ENCODE measurements at places on chromosomes 6 and 20.

- no peak for DNase-seq
These were observed at the start of gene SLC24A3 for GRCh38 chr20:19212469-19212815. Gene SLC24A3, plus strand, starts transcription at chr20:19212642.

- no peak for DNase-seq
These were observed 1.1 kb downstream of the DLK2 start for GRCh38 chr6:43454290-43454695.

DNA sequence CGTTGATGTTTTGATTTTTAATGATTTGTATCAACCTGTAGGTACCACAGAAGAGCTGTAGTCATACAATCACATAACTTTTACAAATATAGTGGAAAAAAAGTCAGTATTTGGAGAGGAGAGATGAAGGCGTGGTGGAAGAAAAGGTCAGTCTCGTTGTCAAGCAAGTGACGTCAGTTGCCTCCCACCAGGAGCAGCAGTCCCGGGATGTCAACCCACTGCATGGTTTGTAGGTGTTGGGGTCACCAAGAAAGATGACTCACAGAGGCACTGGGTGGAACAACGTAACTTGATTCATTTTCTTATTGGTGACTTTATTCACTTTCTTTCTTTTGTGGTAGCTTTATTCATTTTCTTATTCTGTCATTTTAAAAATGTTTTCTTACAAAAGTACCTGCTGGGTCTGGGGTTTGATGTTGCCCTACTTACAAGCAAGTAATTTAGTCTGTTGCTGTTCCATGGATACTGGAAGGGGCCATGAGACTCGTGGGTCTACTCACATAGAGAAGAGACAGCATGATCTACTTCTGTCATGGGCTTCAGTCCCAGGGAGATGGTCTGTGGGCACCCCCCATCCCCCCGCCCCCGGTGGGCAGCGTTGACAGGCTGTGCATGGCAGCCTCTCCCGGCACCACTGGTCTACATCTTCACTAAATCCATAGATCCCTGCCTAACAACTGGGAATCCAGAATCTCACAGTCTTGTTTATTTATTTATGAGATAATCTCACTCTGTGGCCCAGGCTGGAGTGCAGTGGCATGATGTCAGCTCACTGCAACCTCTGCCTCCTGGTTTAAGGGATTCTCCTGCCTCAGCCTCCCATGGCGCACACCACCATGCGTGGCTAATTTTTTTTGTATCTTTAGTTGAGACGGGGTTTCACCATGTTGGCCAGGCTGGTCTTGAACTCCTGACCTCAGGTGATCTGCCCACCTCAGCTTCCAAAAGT lies 36.4 kb upstream of the SYNJ2 start:
- DNase-seq: no peak

DNA sequence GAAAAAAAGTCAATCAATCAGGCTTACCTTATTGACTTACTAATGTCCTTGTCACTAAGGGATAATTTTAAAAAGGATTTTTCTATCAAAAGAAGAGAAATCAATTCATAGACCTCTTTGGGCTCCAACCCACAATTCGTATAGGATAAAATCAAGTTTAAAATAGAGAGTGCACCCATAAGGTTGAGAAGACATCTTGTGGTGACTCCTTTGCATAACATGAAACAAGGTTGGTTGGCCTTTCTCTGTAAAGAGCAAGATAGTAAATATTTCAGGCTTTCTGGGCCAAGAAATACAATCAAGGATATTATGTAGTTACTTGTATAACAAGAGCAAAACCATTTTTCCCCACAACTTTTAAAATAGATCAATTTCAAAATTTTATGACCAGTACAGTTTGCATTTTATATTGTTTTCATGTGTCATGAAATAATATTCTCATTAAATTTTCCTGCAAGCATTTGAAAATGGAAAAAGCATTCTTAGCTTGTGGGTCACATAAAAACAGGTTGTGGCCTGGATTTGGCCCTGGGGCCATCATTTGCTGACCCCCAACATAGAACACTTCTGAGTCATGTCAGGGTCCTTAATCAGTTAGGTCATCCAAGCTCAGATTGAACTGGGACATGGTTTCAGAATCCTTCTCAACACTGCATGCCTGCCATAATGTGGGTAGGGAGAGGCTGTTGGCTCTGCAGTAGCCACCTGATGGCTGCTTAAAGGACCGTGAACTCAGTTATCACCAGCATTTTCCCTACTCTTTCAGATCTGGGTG lies 76.7 kb downstream of the MYB start:
- no peak for DNase-seq

DNA sequence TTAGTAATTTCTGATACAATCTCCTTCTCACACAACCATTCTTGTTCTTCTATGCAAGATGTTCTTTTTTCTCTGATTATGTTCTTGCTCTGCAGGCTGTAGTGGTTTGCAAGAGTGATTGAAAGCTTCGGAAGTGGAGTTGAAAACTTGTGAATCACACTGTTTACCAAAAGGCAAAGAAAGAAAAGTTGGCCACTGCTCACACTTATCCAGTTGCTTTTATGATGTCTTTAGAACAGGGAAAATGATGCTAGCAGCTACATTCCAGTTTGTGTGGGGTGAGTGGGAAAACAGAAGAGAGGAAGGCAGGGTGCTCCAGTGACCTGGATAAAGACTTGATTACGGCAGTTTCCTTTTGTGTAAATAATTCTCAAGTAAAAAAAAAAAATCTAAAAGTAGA lies 583.3 kb downstream of the TENT5A start:
- no peak for DNase-seq

GRCh38 chr6:72712910-72713309 lies 91.0 kb downstream of the KCNQ5 start:
- no peak for DNase-seq

DNA sequence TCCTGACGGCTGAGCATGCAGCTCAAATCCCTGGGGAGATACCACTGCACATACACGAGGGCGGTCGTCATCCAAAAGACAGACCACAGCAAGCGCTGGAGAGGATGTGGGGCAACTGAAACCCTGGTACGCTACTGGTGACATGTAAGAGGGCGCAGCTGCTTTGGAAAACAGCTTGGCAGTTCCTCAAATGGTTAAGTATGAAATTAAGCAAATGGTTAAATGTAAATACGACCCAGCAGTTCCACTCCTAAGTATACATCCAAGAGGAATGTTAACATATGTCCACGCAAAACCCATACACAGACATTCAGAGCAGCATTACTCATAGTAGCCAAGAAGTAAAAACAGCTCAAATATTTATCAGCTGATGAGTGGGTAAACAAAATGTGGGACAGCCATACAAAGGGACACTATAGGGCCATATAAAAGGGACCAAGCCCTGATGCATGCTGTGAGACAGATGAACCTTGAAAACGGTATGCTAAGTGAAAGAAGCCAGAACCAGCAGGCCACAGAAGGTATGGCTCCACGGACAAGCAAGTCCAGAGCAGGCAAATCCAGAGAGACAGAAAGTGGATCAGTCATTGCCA lies 38.5 kb downstream of the RIPOR3 start:
- no peak for DNase-seq

- DNase-seq: no peak
These were observed 10.5 kb downstream of the PTCHD4 start for GRCh38 chr6:48100588-48100895.

GRCh38 chr20:5020760-5021159 lies 19.4 kb upstream of the SLC23A2 start:
- no peak for DNase-seq

DNA sequence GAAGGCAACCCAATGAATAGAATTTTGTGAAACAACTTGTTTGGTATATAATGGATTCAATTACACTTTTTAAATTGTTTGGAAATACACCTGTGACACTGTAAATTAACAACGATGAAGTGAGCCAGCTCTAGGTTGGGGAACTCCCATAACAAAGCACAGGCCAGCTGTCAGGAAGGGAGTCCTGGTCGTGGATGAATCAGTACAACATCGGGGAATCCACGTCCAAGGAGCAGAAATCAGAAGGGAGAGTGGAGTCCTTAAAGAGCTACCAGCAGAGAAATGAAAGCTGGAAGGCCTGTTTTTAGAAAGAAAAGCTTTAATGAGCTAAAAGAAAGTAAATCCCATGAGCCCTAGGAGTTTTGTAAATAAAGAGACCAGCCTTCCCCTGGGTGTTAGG lies 223.1 kb upstream of the SLC35B3 start:
- DNase-seq: no peak

GRCh38 chr6:25017486-25017885 lies 81.7 kb upstream of the RIPOR2 start:
- no peak for DNase-seq

- no peak for DNase-seq
These were observed 92.4 kb downstream of the DST start for GRCh38 chr6:56550301-56550700.

DNA sequence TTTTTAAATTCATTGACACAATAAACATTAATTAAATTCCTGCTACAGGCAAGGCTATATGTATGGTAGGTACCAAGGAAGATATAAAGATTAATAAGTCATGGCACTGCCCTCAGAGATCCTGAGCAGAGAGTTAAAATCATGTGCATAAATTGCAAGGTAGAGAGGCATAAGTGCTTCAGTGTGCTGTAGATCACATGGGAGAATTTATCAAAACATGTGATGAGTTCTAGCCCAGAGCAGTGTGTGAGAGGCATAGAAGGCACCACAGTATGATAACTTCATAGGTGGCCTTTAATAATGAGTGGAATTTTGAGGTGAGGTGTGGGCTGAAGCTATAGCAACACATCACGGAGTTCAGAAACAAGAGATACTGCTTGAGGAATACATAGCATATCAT lies 465.9 kb upstream of the RNF217 start:
- no peak for DNase-seq

- DNase-seq: no peak
These were observed 243.9 kb upstream of the TENT5A start for GRCh38 chr6:81996414-81996813.

- DNase-seq: peak; percentile 70
These were observed 243.5 kb upstream of the PREP start for GRCh38 chr6:105646391-105646867.

DNA sequence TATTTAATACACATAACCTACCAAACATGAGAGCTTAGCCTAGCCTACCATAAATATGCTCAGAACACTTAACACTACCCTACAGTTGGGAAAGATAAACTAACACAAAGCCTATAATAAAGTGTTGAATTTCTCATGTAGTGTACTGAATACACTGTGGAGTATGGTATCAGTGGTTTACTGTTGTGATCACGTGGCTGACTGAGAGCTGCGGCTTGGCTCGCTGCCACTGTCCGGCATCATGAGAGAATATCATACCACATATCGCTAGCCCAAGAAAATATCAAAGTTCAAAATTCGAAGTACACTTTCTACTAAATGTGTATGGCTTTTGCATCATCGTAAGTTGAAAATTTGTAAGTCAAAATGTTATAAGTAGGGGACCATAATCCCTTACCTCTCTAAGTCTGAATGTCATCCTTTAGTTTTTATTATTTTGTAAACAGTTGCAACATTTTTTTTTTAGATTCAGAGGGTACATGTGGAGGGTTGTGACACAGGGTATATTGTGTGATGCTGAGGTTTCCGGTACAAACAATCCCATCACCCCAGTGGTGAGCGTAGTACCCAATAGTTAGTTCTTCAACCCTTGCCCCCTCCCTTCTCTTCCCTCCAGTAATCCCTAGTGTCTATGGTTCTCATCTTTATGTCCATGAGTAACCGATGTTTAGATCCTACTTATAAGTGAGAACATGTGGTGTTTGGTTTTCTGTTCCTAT lies 14.6 kb upstream of the TAAR1 start:
- no peak for DNase-seq

GRCh38 chr20:761418-762381 lies 6.6 kb downstream of the SLC52A3 start:
- DNase-seq: no peak

DNA sequence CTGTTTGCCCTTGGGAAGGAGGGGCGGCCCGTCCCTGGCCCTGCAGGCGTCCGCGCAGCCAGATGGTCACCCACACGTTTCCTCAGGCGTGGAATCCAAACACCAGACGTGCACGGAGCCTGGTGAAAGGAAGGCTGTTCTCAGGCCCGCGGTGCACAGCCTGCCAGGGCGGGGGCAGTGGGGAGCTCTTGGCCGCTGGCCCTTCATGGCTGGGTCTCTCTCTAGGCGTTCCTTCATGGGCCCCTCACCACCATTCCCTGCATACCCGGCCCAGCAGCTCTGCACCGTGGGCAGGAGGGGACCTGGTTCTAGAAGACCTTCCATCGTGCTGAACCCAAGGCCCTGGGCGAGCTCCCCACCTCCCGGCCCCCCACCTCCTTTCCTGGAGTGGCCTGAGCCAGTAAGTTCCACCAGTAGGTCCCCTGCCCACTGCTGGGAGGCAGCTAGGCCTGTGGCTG lies 30.4 kb upstream of the SMOC2 start:
- no peak for DNase-seq

GRCh38 chr6:7673063-7673536 lies 52.8 kb upstream of the BMP6 start:
- no peak for DNase-seq

DNA sequence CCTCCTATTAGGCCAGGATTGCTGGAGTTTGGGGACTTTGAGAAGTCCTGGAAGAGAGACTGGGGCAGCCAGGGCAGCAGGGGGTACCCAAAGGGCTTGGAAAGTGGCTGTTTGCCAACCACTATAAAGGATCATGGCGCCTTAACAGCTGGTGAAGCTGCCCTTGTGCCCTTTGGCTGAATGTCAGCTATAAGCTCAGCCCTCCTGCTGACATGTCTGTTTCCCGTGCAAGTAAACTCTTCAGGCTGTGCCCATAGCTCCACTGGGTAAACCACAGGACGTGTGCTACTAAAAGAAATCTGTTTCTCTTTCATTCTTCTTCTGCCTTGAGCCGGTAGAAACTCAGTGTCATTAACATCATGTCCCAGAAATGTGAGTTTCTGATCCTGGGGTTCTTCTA lies 97.3 kb downstream of the CAP2 start:
- DNase-seq: no peak

DNA sequence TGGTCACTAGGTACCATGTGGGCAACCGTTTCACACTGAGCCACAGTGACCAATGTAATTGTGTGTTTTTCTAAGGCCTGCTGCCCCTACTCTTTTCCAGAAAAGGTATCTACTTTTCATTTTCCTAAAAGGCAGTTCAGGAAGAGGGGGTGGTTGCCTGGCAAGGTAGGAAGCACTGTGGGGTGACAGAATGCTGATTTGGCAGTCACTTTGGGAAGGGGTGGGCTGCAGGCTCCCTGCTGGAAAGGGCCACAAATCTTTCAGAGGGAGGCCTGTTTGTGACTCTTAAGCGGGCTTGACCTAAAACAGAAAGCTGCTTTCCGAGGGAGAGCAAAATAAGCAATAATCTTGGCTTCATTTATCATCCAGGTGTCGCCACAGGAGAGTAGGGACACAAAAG lies 5.2 kb upstream of the NNAT start:
- DNase-seq: no peak
